ENCODE measurements at places on chromosomes 1 and 21.

GRCh38 chr1:198259333-198260074, 102.7 kb downstream of the NEK7 start:
- no peak for DNase-seq

DNA sequence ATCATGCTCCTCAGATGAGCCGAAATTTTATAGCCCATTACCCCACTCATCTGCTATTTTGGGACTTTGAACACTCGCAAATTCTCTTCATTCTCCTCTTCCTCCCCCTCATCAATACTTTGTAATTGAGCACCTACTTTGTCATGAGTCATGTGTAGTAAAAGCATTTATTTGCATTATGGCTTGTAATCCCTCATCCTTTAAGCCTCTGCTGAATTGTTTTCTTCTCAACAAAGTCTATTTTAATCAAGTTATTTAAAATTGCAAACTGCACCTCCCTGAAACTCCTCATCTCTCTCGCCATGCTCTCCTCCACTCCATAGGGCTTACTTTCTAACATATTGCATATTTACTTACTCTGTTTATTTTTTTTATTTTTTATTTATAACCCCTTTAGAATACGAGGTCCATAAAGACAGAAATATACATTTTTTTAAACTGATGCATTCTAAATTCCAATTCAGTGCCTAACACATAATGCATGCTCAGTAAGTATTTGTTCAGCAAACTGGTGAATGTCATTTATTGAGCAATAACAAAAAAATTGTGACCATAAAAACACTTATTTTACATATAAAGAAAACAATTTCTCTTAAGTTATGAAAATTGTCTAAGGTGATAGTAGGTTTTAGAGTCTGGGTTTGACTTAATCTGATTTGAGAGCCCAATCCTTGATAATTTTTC, 161.7 kb downstream of the FASLG start:
- no peak for DNase-seq

GRCh38 chr1:147078606-147079399, 93.5 kb downstream of the PRKAB2 start:
- DNase-seq = peak; percentile 57

DNA sequence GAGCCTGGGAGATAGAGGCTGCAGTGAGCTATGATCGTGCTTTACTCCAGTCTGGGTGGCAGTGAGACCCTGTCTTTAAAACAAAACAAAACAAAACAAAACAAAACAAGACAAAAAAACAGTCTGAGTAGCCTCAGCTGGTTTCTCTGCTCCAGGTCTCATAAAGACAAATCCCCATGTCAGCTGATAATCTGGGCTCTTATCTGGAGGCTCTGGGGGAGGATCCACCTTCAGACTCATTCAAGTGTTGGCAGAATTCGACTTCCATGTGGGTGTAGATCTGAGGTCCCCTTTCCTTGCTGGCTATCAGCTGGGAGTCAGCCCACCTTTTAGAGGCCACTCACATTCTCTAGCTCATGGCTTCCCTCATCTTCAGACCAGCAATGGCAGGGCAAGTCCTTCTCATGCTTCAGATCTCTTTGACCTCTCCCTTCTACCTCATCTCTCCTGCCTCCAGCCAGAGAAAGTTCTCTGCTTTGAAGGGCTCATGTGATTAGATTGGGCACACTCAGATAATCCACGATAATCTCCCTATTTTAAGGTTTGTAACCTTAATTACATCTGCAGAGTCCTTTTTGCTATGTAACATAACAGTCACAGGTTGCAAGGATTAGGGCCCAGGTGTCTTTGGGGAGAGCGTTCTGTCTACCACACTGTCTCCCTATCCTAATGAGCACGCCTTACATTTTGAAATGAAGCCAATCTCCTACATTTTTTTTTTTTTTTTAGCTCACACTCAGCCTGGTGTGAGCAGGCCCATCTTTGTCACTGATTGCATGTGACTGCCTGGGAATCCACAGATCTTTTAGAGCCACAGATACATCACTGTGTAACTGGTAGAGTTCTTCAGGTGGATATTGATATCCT, 7.5 kb upstream of the PYCR2 start:
- no peak for DNase-seq

GRCh38 chr1:74835051-74835450, 102.1 kb downstream of the TYW3 start:
- DNase-seq = no peak

GRCh38 chr1:36776948-36777831, 257.1 kb downstream of the GRIK3 start:
- no peak for DNase-seq

DNA sequence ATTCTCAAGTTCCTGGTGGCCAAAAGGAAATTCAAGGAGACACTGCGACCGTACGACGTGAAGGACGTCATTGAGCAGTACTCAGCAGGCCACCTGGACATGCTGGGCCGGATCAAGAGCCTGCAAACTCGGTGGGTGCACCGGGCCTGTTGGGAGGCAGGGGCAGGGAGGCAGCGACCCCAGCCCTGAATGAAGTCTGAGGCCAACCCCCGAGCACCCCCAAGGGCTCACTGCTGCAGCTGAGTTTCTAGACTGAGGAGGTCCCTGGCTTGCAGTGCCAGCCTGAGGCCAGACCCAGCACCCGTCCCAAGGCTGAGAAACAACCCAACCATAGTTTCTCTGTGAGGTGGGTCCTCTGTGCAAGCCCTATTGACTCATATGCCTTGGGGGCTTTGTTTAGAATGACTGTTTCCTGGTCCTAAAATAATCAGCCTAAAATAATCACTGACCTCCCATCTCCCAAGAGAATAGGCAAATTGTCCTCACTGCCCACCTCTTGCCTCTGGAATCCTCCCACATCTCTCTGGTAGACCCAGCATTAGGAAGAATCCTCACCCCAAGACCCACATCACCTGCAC, 27.1 kb downstream of the CITED4 start:
- DNase-seq = no peak

- no peak for DNase-seq
These were observed 263.6 kb upstream of the USP24 start for GRCh38 chr1:55478742-55479141.

- no peak for DNase-seq
These were observed 51.2 kb downstream of the SLC9C2 start for GRCh38 chr1:173551699-173552098.

DNA sequence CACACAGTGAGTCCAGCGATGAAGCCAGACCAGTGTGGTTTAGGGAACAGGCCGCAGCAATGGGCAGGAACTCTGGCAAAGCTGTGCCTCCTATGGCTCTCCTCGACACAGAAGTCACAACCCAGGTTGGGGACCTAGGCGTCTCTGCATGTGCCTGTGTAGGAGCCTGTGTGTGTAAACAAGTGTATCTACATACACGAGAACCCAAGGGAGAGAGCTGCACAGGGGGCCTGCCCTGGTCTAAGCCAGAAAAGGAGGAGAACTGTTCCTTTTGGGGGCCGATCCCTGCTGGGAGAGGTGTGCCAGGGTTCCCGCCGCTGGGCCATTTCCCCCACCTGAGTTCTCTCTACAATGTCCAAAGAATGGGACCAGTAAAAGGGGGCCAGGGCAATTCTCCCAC, 56.0 kb downstream of the CD247 start:
- no peak for DNase-seq

All from H7 (cell line).